Esophagus (tissue), 2 donors: ENCODE measurements at places on chromosomes 12 and 14. TPM values are rescaled to one million over a fixed set of nuclear protein-coding genes. Genes with fewer than 3 reads are reported as not detected.

SOX5 gene
- 0.33 TPM for polyA plus RNA-seq

ENDOU gene
- polyA plus RNA-seq, result 101 TPM

KRT1 gene
- polyA plus RNA-seq, result 12.5 TPM

MAX gene
- 52.2 TPM for polyA plus RNA-seq

PRKAB1 gene
- 28.0 TPM for polyA plus RNA-seq

OSGEP gene
- polyA plus RNA-seq, result 34.7 TPM

GRIN2B gene
- under 0.01 TPM for polyA plus RNA-seq

KRT80 gene
- 40.9 TPM for polyA plus RNA-seq

TMCC3 gene
- 3.0 TPM for polyA plus RNA-seq

TAS2R43 gene
- polyA plus RNA-seq, result not detected

TSPAN19 gene
- not detected for polyA plus RNA-seq

LEMD3 gene
- polyA plus RNA-seq, result 5.6 TPM

RNASE3 gene
- 0.09 TPM for polyA plus RNA-seq

BBOF1 gene
- polyA plus RNA-seq, result 2.4 TPM

CLEC6A gene
- polyA plus RNA-seq, result not detected

SLC8B1 gene
- polyA plus RNA-seq, result 19.3 TPM

IRAK3 gene
- 0.73 TPM for polyA plus RNA-seq

LGR5 gene
- polyA plus RNA-seq, result not detected

AICDA gene
- polyA plus RNA-seq, result not detected

RNASE9 gene
- not detected for polyA plus RNA-seq

TMEM132C gene
- 0.43 TPM for polyA plus RNA-seq

SERPINA12 gene
- polyA plus RNA-seq, result not detected

SERPINA9 gene
- polyA plus RNA-seq, result not detected

SERPINA5 gene
- polyA plus RNA-seq, result 0.10 TPM

PAX9 gene
- 51.9 TPM for polyA plus RNA-seq

B4GALNT1 gene
- polyA plus RNA-seq, result 0.10 TPM

TESPA1 gene
- polyA plus RNA-seq, result 0.32 TPM

CLEC9A gene
- 0.13 TPM for polyA plus RNA-seq

USP44 gene
- 0.43 TPM for polyA plus RNA-seq

TAS2R9 gene
- not detected for polyA plus RNA-seq

ZNF10 gene
- polyA plus RNA-seq, result 3.0 TPM

INF2 gene
- 26.6 TPM for polyA plus RNA-seq

KCNA1 gene
- not detected for polyA plus RNA-seq

SYT1 gene
- polyA plus RNA-seq, result 0.04 TPM

ALDH2 gene
- 148 TPM for polyA plus RNA-seq

LTB4R2 gene
- 30.4 TPM for polyA plus RNA-seq

TSPAN8 gene
- polyA plus RNA-seq, result 2.2 TPM

KCNK10 gene
- polyA plus RNA-seq, result 1.0 TPM

GDF3 gene
- not detected for polyA plus RNA-seq

HOXC10 gene
- 0.02 TPM for polyA plus RNA-seq

RPAP3 gene
- polyA plus RNA-seq, result 5.3 TPM

DNAAF2 gene
- polyA plus RNA-seq, result 2.3 TPM

VRTN gene
- polyA plus RNA-seq, result not detected

BEGAIN gene
- 0.88 TPM for polyA plus RNA-seq

ZC2HC1C gene
- polyA plus RNA-seq, result 3.3 TPM

KRT78 gene
- polyA plus RNA-seq, result 1,998 TPM

LBHD2 gene
- not detected for polyA plus RNA-seq

DBX2 gene
- not detected for polyA plus RNA-seq

SOAT2 gene
- 0.16 TPM for polyA plus RNA-seq

ASIC1 gene
- 2.1 TPM for polyA plus RNA-seq

OAS1 gene
- polyA plus RNA-seq, result 47.9 TPM

ACOT6 gene
- not detected for polyA plus RNA-seq

SMCO3 gene
- polyA plus RNA-seq, result 0.04 TPM
